K562 (cell line): ENCODE measurements at places on chromosomes 16 and 17.
A peak's percentile ranks its signal among the peaks of the same experiment; 100 is the strongest.

DNA sequence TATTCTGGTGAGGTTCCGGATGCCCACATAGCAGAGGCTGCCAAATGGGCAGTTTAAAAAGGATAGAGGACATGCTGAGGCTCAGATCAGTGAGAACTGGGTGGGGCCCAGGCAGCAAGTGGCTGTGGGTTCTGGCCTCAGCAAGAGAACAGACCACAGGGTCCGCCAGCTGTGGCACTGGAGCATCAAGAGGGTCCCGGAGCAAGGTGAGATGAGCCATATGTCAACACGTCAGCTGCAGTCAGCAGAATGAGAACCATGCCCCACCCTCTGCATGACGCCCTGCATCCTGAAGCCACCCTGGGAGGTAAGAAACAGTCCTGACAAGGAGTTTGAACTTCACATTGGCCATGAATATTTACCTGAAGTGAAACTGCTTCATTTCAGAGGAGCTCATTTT lies 20.1 kb upstream of the CCL5 start:
- DNase-seq, result no peak

- DNase-seq, result no peak
Observed at GRCh38 chr17:49580055-49580721, 4.5 kb downstream of the NXPH3 start.

GRCh38 chr17:50855708-50856330 lies 10.3 kb downstream of the TOB1 start:
- no peak for DNase-seq

GRCh38 chr16:9650284-9650683 lies 531.9 kb downstream of the GRIN2A start:
- no peak for DNase-seq

DNA sequence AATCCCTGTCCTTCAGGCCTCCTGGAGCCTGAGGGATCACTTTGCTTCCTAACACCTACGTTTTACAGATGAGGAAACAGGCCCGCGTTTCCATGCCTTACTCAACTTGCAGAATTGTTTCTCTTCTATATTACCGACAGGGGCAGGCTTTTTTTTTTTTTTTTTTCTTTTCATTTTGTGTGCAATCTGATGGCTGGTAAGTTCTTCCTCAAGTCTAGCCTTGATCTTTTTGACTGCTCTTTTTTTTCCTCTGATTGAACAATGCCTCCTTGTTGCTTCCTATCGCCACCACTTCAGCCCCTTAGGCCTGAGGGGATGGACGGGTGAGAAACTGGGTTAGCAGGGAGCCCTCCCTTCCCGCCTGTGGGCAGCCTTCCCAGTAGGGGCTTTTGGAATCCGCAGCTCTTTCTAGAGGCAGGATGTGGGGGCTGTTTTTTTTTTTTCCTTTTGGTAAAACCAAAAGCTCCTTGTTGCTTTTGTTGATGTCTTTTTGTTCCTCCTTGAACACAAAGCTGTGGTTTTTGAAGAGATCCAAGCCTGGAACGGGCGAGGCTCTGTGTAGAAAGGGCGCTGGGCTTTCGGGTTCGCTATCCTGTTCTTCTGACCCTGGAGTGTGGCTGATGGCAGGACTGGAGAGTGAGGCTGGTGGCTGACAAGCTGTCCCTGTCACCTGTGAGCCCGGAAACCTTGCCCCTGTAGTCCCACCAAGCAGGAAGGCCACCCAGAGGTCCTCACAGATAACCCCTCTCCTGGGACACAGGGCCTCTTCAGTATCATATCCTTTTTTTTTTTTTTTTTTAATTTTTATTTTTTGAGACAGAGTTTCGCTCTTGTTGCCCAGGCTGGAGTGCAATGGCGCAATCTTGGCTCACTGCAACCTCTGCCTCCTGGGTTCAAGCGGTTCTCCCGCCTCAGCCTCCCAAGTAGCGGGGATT lies 14.0 kb downstream of the LASP1 start:
- no peak for DNase-seq

DNA sequence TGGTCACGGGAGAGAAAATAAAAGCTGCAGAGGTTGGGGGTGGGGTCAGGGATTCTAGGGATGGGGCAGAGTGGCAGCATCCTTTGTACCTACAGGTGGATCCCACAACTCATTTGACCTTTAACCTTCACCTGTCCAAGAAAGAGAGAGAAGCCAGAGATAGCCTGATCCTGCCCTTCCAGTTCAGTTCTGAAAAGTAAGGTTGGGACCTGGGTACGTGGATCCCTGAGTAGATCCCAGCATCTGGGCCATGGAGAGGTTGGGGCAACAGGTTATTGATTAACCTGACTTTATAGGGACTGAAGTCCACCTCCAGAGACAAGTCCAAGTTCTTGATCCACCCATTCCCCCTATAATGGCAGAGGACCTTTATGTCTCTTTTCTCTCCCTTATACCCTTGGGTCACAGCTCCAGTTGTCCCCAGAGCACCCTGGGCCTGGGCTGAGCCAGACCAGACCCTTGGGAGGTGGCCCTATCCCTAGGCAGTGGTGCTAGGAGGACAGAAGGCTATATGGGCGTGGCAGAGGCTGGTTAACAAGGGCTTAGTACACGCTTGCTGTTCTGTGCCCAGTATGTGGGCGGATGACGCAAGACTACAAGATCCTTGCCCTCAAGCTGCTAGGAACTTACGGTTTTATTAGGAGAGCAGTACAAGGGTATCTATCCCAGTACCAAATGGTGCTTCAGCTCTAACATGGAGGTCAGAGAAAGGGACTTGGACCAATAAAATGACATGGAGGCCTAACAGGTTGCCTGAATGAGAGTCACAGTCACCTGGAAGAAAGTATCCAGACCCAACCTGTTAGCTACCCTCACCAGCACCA lies 3.3 kb downstream of the CLDN7 start:
- no peak for DNase-seq

- DNase-seq, result peak; percentile 6
Observed at GRCh38 chr16:50610331-50611262, 62.4 kb downstream of the NKD1 start.

DNA sequence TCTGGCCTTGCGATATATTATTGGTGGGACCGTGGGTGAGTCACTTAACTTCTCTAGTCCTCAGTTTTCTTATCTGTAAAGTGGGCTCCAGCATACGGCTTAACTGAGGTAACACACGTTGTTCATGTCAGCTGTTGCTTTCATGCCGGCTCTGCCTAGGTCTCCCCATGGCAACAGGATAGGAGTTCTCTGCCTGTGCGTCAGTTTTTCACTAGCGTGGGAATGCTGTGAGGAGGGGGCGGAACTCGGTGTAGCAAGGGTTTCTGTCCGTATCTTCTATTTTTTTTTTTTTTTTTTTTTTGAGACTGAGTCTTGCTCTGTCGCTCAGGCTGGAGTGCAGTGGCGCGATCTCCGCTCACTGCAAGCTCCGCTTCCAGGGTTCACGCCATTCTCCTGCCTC lies 758.5 kb upstream of the RBFOX1 start:
- DNase-seq, result no peak

- no peak for DNase-seq
Observed at GRCh38 chr16:23896832-23897821, 61.3 kb downstream of the PRKCB start.

DNA sequence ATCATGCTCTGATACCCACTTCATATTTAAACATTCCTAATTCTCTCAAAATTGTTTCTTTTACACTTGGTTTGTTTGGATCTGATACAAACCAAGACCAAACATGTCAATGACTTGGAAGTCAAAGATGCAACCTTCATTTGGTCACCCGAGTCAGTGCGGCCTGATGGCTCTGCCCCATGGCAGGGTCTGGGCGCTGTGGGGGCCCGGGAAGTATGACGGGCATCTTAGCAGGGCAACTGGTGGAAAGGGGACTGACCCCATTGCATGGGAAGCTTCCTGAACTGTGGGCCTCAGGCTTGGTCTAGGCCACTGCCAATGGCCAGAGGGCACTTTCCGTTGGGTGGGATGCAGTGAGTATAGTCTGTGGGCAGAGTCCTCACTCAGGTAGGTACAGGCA lies 178.0 kb downstream of the KATNIP start:
- no peak for DNase-seq

GRCh38 chr16:12532871-12533610 lies 270.6 kb downstream of the CPPED1 start:
- DNase-seq, result no peak

- DNase-seq, result no peak
Observed at GRCh38 chr17:18987230-18987610, 17.3 kb downstream of the FAM83G start.

- DNase-seq, result no peak
Observed at GRCh38 chr17:37816950-37817349, 72.1 kb upstream of the HNF1B start.

GRCh38 chr16:70730944-70731343 lies 45.1 kb upstream of the MTSS2 start:
- DNase-seq, result no peak
